CD4-positive, alpha-beta T cell treated with Interleukin-4 for 4 hours (primary cell): ENCODE measurements at places on chromosomes 7 and 10.

- no peak for DNase-seq
Observed at GRCh38 chr10:97320480-97321031, 1.5 kb downstream of the FRAT1 start.

DNA sequence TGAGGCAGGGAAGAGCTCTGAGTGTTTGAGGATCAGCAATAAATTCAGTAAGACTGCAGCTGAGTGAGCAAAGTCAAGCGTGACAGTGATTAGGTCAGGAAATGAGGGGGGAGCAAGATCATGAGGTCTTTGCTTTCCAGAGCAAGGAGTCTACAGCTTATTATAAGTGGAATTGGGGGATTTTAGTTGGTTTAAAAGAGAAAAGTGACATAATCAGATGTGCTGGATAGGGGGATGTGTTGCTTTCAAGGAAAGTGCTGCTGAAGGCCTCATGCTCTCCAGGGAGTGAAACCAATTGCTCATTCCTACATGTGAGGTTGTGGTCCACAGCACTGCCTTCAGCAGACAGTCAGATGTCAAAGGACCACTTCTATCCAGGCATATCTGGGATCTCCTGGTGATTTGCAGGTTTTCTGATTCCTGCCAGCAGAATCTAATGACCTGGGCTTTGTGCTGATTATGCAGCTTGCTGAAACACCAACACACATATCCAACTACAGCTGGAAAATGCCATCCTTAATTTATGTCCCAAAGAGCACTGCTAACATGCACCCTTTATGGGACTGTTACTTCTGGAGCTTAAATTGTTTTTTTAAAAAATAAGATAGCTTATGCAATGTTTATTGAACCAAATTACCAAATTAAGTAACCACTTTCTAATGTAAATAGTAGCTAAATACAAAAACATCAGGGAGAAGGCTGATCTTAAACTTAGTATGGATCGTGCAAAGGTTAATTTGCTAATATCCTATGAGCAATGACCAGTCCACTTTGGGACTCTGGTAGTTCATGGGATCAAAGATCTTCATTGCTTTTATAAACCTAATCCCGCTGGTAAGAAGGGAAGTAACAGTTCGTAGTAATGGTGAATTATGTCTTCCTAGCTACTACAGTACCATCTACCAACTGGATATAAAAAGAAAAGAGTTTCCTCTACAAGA, 607.6 kb downstream of the KCNMA1 start:
- no peak for DNase-seq

DNA sequence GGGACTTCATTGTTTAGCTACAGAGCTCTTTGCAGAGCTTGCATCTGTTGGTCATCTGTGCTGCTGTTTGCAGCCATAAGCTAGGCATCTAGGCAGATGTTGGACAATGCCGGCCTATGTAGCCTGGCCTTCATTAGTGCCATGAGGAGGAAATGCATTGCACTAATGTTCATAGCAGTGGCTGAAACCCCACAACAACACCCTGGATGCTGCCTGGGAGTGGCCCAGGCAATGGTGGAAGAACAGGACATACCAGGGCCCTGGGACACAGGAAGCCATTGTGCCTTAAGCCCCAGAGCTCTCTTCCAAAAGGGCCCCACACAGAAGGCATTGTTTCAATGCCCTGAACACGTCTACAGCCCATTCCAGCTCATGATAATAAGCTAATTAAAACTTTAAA, 131.5 kb upstream of the LYZL1 start:
- no peak for DNase-seq

GRCh38 chr10:30438021-30438850, 4.3 kb downstream of the MAP3K8 start:
- DNase-seq = no peak

DNA sequence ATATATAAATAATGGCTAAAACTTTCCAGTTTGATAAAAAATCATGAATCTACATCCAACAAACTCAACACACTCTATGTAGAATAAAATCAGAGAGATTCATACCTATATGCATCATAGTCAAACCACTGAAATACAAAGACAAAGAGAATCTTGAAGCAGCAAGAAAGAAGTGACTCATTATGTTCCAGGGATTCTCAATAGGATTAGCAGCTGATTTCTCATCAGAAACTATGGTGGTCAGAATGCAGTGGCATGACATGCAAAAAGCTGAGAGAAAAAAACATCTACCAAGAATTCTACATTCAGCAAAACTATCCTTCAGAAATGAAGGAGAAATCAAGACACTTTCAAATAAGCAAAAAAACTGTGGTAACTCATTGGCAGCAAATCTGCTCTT, 187.4 kb downstream of the RNLS start:
- no peak for DNase-seq
